ENCODE measurements at places on chromosomes 1 and 21. TPM values are rescaled to one million over a fixed set of nuclear protein-coding genes. Genes with fewer than 3 reads are reported as not detected.

S100A9 gene
- total RNA-seq, result not detected

- H3K27me3 ChIP-seq, result no peaks in the 10 kb centered on the region
- peaks cover 20% of the 10 kb centered on the region for H3K4me1 ChIP-seq
- peaks cover 4% of the 10 kb centered on the region for H3K36me3 ChIP-seq
- H3K27ac ChIP-seq, result peak overlapping the region; percentile 92
Observed at GRCh38 chr1:113072141-113072756, 749 bp upstream of the LRIG2 start.

DNA sequence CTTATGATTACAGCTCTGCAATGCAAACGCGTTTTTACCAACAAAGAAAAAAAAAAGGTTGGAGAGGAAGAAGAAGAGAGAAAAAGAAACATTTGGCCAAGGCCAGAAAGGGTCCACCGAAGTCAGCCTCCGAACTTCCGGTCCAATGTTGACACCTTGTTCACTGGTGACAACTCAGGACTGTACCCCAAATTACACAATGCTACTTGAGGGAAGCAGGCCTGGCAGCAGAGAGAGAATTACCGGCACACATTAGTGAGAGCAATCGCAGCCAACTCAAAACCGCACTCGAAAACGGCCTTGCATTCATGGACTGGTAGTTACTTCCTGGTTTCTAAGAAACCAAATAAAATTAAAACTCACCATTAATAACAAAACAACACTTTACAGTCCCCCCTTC lies 652.5 kb downstream of the KIF26B start:
- peak; percentile 43 for DNase-seq
- peaks cover 14% of the 10 kb centered on the region for H3K4me1 ChIP-seq
- no peaks in the 10 kb centered on the region for H3K36me3 ChIP-seq
- H3K27me3 ChIP-seq, result no peaks in the 10 kb centered on the region
- peak overlapping the region; percentile 67 for H3K27ac ChIP-seq
- H3K4me3 ChIP-seq, result no peak overlapping the region

- H3K36me3 ChIP-seq, result no peaks in the 10 kb centered on the region
- no peak overlapping the region for H3K4me3 ChIP-seq
- H3K27me3 ChIP-seq, result peaks cover 7% of the 10 kb centered on the region
- no peaks in the 10 kb centered on the region for H3K4me1 ChIP-seq
- peak; percentile 54 for DNase-seq
- H3K27ac ChIP-seq, result no peak overlapping the region
Observed at GRCh38 chr21:25350056-25350455, 257.2 kb downstream of the MRPL39 start.

DNA sequence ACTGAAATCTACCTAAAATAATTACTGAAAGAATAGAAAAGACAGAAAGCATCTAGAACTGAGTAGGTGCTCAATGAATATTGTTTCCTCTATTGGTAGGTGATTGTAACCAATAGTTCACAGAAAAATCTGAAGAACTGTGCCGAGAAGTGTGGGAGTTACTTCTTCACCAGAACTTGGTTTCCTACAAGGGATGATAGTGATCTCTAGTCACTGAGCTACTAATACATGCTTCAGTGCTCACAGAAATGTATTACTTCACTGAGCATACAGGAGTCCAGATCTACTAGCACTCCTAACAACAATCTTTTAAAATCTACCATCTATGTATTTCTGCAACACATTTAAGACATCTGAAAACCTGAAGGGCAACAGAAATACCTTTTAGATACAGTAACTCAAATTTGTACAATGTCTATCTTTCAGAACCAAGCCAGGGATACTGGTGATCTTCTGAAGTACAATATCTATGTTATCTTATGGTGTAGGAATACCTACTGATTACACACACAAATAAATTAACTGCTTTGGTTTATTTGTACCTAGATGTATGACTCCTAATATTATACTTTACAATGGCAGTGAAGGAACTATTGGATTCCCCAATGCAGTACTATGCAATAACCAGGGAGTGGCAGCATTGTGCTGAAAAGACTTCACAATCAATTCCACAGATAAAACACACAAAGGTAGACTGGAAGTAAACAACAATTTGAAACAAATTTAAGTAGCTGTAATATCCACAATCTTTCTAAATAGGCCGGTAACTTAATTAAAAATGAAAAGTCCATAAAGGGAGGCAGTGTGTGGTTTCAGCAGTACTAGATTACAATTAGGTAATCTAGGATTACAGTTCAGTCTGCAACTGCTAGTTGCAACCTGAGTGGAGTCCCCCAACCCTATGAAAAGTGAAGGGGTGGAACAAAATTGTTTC lies 243.0 kb downstream of the SLC45A1 start:
- DNase-seq, result no peak
- peaks cover 3% of the 10 kb centered on the region for H3K36me3 ChIP-seq
- peaks cover 17% of the 10 kb centered on the region for H3K4me1 ChIP-seq
- no peak overlapping the region for H3K4me3 ChIP-seq
- no peaks in the 10 kb centered on the region for H3K27me3 ChIP-seq

GRCh38 chr1:20278692-20279130 lies 12.0 kb upstream of the VWA5B1 start:
- no peaks in the 10 kb centered on the region for H3K36me3 ChIP-seq
- no peak overlapping the region for H3K4me3 ChIP-seq
- no peaks in the 10 kb centered on the region for H3K4me1 ChIP-seq

- no peak for DNase-seq
- no peak overlapping the region for H3K27ac ChIP-seq
- H3K4me1 ChIP-seq, result no peaks in the 10 kb centered on the region
- no peak overlapping the region for H3K4me3 ChIP-seq
- H3K27me3 ChIP-seq, result no peaks in the 10 kb centered on the region
- H3K36me3 ChIP-seq, result no peaks in the 10 kb centered on the region
Observed at GRCh38 chr21:24938573-24938972, 668.7 kb downstream of the MRPL39 start.

GRCh38 chr1:229205854-229206253 lies 65.1 kb upstream of the RAB4A start:
- no peaks in the 10 kb centered on the region for H3K36me3 ChIP-seq
- H3K4me3 ChIP-seq, result no peak overlapping the region
- H3K27ac ChIP-seq, result no peak overlapping the region
- no peak for DNase-seq
- H3K27me3 ChIP-seq, result peaks cover 21% of the 10 kb centered on the region

DNA sequence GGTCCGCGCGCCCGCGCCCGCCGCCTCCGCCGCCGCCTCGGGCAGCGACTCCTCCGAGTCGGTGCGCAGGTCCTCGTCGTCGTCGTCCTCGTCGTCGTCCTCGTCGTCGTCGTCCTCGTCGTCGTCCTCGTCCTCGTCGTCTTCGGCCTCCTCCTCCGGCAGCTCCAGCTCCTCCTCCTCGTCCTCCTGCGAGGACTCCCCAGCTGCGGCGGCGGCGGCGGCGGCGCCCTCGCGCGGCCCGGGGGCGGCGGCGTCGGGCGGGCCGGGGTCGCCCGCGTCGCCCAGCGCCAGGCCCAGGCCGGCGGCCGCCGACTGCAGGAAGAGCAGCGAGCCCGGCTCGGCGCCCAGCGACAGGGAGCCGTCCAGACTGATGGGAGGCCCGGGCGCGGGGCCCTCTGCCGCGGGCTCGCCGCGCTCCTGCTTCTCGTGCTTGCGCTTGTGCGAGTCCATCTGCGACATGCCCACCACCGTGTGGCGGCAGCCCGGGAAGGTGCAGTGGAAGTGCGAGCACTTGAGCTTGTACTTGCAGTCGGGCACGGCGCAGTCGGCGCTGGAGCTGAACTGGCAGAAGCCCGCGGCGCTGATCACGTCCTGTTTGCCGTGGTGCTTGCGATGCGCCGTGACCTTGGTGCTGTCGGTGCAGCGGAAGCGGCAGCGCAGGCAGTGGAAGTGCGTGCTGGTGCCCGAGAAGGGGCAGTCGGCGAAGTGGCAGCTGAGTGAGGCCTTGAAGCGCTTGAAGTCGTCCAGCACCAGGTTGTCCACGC lies 157.3 kb downstream of the CASZ1 start:
- no peak for DNase-seq
- H3K4me1 ChIP-seq, result no peaks in the 10 kb centered on the region
- no peak overlapping the region for H3K4me3 ChIP-seq
- no peaks in the 10 kb centered on the region for H3K27me3 ChIP-seq

- DNase-seq, result no peak
- H3K27me3 ChIP-seq, result no peaks in the 10 kb centered on the region
- H3K4me3 ChIP-seq, result no peak overlapping the region
- H3K27ac ChIP-seq, result no peak overlapping the region
- H3K36me3 ChIP-seq, result peaks cover 25% of the 10 kb centered on the region
Observed at GRCh38 chr1:21244154-21244553, 46.1 kb downstream of the ECE1 start.

TNFRSF25 gene
- 71.6 TPM for total RNA-seq

GRCh38 chr1:173122344-173122935 lies 71.7 kb upstream of the TNFSF18 start:
- H3K4me3 ChIP-seq, result no peak overlapping the region
- no peaks in the 10 kb centered on the region for H3K4me1 ChIP-seq
- no peaks in the 10 kb centered on the region for H3K36me3 ChIP-seq
- H3K27ac ChIP-seq, result no peak overlapping the region
- H3K27me3 ChIP-seq, result no peaks in the 10 kb centered on the region

DNA sequence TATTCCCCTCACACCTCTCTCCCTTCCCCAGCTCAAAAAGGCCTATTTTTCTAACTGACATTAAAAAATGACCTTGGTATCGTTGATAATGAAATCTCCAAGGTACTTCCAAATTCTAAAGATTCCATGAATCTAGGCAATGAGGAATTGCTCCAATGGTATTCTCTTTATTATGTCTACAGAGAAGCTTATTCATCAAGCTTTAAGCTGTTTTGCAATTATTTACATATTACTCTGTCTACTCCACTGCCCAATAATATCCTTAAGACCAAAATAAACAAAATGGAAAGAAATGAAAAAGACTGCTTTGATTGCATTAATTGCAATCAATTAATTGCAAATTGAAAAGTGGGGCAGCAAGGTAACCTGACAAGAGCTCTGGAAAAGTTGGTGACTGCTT lies 7.9 kb downstream of the PLPP3 start:
- no peak overlapping the region for H3K27ac ChIP-seq
- H3K36me3 ChIP-seq, result no peaks in the 10 kb centered on the region
- no peak for DNase-seq
- no peak overlapping the region for H3K4me3 ChIP-seq
- H3K4me1 ChIP-seq, result no peaks in the 10 kb centered on the region

DNA sequence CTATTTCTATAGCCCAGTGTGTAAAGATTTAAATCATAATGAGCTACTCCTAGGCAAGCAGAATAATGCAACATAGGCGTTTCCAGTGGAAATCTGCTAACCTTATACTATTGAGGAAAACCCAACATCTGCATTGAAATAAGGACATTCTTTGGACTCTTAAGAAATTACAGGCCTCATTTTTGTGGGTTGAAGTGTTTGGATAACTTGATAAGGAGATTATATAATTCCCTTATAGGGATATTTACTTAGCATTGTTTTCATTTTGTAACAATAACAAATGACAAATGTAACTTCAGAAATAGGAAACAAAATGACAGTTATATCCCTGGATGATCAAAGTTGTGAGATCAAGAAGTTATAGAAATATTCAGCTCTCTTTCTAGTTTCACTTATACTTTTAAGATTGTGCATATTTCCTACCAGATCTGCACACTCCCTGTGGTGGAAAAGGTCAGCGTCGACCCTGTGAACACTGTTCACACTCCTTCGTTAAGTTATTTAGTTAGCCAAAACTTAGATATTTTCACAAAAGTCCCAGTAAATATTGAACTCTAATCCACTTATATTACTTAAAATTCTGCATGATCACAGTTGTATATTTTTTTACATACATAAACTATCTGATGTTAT lies 284.4 kb upstream of the C1orf105 start:
- no peak overlapping the region for H3K4me3 ChIP-seq
- H3K4me1 ChIP-seq, result peaks cover 20% of the 10 kb centered on the region
- no peaks in the 10 kb centered on the region for H3K27me3 ChIP-seq
- no peak for DNase-seq

DNA sequence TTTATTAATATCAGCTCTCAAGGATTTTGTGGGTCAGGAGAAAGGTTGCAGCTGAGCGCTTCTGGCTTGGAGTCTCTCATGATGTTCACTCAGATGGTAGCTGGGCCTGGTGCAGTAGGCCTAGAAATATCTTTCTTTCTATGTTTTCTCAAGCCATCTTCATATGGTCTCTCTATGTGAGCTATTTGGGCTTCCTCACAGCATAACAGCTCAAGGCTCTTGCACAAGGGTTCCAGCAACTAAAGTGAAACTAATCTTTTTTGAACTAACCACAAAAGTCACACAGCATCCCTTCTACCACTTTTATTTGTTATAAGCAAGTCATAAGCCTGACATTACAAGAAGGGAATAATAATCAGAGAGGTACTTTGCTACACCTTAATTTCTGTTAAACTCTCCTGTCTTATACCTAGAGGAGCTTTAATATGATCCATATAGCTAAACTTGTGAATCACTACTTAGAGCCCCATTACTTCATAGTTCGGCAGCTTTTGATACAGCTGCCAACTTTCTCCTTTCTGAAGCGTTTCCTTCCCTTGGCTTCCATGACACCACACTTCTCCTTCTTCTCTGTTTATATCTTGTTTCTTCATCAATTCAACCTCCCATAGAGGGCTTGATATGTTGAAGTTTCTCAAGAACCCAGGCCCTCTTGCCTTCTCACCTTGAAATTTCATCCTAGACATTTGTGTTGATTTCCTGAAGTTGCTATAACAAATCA lies 720.2 kb downstream of the LTN1 start:
- H3K27me3 ChIP-seq, result no peaks in the 10 kb centered on the region
- no peak overlapping the region for H3K4me3 ChIP-seq
- no peaks in the 10 kb centered on the region for H3K36me3 ChIP-seq
- no peak overlapping the region for H3K27ac ChIP-seq

MARK1 gene
- total RNA-seq, result not detected

LY9 gene
- total RNA-seq, result 8.0 TPM

DNA sequence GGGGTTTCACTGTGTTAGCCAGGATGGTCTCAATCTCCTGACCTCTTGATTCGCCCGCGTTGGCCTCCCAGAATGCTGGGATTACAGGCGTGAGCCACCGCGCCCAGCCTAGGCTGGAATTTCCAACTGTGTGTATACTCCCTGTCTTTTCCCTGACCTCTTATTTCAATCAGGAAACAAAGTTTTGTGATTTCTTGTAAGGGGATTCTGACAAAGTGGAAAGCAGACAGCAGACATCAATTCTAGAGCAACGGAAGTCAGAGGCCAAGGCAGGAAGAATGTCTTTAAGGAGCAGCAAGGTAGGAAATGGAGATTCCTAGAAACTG lies 36.0 kb upstream of the SLC44A3 start:
- DNase-seq, result no peak
- no peak overlapping the region for H3K4me3 ChIP-seq
- H3K27ac ChIP-seq, result no peak overlapping the region
- H3K27me3 ChIP-seq, result peaks cover 35% of the 10 kb centered on the region
- no peaks in the 10 kb centered on the region for H3K4me1 ChIP-seq

GRCh38 chr1:14128096-14128495 lies 428.1 kb downstream of the PRDM2 start:
- no peaks in the 10 kb centered on the region for H3K36me3 ChIP-seq
- no peak for DNase-seq
- H3K4me1 ChIP-seq, result no peaks in the 10 kb centered on the region
- H3K27me3 ChIP-seq, result no peaks in the 10 kb centered on the region
- no peak overlapping the region for H3K27ac ChIP-seq
- H3K4me3 ChIP-seq, result no peak overlapping the region

Measured in activated CD8-positive, alpha-beta memory T cell treated with anti-CD3 and anti-CD28 coated beads, Interleukin-2, amount 10 ng/mL, durations not matched to agents 7 days and 5 days (primary cell).